ENCODE measurements at places on chromosomes 16 and 17.

DNA sequence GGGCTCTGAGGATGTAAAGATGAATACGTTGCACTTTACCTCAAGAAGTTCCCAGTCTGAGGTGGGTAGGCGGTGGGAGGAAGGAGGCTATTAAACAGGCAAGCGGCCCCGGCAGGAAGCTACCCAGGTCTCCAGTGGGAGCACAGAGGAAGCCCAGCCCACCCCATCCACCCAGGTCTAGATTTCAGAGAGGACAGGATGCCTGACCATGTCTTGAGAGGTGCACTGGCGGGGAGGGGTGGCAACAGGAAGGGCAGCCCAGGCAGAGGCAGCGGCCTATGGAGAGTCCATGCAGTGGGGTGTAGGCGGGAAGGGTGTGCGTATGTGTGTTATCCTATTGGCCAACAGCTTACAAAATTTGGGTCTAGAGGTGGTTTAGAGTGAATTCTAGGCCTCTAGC, 13.9 kb downstream of the SARM1 start:
- DNase-seq = no peak

DNA sequence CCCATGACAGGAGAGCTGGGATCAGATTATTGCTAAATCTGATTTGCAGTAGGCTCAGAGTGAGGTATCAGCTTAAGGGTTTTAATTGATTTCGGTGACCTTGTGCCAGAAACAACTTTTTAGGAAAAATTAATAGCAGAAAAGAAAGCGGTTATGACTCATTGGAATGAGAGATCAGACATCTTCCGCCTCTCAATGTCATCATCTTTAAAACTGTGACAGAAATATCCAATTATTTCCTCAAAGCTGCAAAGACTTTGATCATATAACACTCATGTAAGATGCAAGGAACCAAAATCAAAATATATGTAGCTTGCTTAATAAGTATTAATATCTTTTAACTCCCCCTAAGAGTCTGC, 190.1 kb upstream of the FOXF1 start:
- DNase-seq = no peak

DNA sequence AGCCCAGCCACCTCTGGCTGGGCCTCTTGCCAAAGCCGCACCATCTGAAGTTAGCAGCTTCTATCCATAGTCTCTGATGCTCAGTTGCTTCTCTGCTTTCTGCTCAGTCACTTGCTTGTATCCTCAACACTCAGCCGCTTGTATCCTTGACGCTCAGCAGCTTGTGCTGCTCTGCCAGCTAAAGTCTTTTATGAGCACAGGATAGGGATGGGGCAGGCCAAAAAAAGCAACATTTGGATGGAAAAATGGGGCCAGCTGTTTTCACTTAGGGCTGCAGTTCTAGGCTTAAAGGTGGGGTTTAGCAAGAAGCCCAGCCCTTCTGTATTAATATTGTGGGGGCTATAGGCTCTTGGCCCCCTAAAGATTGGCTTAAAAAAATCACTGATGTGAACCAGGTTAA, 739.4 kb downstream of the CDH8 start:
- DNase-seq = no peak

- DNase-seq = peak; percentile 70
These were observed 641 bp upstream of the CBX2 start for GRCh38 chr17:79777120-79777893.

DNA sequence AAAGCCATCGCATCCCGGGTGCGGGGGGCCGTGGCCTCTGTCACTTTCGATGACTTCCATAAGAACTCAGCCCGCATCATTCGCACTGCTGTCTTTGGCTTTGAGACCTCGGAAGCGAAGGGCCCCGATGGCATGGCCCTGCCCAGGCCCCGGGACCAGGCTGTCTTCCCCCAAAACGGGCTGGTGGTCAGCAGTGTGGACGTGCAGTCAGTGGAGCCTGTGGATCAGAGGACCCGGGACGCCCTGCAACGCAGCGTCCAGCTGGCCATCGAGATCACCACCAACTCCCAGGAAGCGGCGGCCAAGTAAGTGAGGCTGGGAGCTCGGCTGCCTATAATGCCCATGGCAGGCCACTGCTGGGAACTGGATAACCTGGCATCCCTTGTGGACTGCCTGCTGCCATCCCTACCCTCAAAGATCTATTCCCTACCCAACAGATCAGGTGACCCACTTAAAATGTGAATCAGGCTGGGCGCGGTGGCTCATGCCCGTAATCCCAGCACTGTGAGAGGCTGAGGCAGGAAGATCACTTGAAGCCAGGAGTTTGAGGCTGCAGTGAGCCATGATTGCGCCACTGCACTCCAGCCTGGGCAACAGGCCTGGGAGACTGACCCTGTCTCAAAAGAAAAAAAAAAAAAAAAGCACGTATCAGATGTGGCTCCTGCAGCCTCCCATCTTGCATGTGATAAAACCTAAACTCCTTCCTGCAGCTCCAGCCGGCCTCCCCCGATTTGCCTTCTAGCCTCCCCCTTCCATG, 18.3 kb downstream of the CDIPT start:
- DNase-seq = no peak

DNA sequence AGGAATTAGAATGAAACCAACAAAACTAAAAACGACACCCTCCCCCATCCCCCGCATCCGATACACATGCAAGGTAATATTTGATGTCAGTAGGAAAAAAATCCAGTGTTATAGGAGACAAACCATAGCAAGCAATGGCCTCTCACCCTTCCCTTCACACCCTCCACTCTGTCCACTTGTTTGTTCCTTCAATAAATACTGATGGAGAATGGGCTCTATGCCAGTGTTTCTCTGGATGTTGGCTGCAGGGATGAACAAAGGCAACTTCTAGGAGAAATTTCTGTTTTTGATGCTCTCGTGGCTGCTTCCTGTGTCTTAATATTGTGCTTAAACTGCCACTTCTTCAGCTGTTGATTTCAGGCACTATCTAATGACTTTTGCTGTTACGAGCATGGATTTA, 98.8 kb downstream of the WWOX start:
- DNase-seq = no peak

DNA sequence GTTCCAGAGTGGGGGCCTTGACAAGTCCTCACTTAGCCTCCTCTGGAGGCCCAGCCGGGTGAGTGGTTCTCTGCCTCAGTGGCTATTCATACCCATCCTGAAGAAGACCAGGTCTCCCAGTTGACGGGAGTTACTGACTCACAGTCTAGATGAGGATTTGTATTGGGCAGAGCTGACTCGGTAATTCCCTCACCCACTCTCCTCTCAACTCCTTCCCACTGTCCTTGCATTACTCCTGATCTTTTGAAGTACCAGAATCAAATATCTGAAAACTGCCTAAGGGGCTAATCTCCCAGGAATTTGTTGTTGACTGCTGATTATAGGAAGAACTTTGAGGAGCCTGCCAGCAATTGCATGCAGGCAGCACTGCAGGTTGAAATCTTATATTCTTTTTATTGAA, 14.2 kb downstream of the SAP30BP start:
- no peak for DNase-seq

- DNase-seq = no peak
These were observed 243.9 kb downstream of the CA10 start for GRCh38 chr17:51914577-51914976.
